ENCODE measurements at places on chromosomes 5 and 9.

DNA sequence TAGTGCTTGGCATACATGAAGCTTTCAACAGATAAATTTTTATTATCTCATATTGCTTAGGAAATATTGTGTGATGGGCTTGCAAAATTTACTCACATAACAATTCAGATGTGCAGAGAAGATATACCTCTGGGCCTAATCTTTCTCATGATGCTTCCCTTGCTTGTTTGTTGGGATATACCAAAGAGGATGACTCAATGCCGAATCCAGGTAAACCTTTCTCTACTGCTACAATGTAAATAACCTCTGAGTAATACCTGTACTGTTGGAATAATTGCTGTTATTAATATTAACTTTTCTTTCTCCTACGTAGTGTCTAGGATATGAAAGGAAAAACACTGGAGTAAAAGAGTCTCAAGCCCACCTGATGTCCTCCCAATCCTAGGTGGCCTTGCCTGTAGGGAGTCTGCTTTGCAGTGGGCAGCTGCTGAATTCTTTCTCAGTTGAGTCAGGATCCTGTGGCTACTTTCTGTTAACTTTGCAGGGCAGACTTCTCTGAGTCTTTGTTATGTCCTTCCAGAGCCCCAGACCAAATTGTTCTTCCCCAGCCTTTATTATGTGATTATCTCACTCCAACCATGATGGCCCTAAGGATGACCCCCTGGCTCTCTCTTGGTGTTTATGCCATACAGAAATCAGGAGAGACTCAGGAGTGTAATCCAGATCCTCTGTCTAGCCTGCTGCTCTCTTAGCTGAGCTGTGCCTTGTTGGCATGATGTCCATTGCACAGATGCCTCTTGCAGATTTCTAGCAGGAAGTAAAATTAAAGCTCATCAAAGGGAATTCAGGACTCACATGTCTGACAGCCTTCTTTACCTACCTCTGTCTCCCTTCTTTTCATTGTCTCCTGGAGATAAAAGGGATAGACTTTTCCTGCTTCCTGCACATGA, 208.1 kb downstream of the SNX18 start:
- no peak for DNase-seq

DNA sequence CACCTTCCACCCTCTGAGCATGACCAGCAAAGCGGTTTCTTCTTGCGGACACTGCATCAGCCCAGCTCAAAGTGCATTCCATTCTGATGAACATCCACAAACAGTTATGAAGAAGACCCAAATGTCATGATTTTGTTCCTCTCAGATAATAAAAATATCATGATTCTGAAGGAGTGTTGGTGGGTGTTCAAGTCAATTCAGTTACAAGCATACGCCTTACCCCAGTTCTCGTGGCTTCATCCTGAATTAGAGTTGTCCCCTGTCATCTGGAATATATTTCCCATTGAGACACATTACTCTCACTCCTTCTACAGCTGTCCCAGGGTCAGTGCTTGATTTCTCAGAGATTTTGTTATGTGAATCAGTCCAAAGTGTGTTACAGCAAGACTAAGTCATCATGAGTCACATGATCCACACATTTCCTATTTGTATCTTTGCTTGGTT, 325.4 kb downstream of the RFX3 start:
- no peak for DNase-seq

DNA sequence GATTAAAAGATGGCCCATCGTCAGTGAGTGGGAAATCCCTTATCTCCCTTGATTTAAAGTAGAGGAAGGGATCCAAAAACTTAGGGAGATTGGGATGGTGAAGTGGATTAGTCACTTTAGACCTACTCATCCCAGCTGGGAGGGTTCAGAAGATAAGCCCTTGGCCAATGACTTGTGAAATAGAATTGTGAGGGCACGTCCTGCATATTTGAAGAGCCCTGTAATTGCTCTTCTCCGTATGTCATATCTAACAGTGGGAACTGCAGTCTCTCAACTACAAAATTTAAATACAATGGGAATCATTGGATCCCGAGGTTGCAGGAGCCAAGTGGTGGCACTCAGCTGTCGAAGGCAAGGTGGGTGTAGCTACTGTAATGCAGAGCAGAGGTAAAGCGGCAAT, 65.4 kb upstream of the C9orf72 start:
- no peak for DNase-seq

DNA sequence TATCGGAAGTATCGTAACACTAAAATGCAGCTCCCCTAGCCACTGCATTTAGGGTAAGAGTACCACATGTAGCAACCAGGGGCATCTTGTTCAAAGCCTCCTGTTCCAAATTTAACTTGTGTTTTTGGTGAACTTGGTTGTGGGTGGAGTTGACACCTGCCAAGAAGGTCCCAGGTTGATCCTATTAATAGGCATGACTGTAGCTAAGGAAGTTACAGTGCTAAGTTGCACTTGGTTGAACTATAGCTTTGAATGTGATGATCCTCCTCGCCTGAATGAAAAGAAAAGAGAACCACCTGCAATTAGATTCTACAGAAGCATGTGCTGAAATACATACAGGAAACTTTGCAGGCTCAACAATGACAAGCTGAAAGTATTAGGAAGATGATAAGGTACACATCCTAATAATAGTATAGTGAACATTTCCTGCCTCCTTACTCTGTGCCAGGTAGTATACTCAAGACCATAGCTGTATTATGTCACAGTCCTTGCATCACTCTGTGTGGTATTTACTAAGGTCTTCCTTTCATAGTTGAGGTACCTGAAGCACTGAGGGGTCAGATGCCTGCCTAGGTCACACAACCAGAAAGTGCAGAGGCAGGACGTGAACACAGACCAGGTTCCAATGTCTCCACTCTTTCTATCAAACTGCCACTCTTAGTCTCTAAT, 64.5 kb upstream of the PIP5K1B start:
- DNase-seq, result no peak

GRCh38 chr5:159518371-159518770, 188.1 kb upstream of the IL12B start:
- DNase-seq, result no peak

- DNase-seq, result no peak
Observed at GRCh38 chr9:38689678-38690077, 30.3 kb downstream of the FAM240B start.

DNA sequence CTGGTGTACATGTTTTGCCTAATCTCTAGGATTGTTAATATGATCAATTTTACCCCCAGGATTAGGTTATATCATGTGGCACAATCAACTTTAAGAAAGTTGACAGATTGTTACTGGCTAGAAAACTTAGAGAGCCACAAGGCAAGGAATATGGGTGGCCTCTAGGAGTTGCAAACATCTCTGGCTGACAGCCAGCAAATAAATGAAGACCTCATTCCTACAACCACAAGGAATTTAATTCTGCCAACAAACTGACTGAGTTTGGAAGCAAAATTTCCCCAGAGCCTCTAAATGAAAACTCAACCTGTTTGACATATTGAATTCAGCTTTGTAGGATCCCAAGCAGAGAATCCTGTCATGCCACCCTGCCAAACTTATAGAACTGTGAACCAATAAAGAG, 196.4 kb upstream of the PTGER4 start:
- no peak for DNase-seq

DNA sequence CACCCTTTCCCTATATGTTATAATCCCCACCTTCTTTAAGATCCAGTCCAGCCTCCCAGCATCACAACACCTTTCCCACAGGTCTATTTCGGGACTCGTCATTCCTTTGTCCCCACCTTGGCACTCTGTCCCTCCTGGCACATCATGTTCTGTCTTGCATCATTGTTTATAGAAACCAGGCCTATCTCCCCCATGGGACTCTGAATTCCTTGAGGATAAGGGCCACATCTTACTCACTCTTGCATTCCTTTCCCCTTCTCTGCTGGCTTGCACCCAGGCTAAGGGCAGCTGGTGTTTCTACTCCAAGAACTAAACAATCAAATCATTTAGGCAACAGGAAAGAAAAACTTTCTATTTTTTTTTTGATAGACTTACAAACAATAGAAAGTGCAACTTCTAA, 205.7 kb downstream of the AGTPBP1 start:
- no peak for DNase-seq

DNA sequence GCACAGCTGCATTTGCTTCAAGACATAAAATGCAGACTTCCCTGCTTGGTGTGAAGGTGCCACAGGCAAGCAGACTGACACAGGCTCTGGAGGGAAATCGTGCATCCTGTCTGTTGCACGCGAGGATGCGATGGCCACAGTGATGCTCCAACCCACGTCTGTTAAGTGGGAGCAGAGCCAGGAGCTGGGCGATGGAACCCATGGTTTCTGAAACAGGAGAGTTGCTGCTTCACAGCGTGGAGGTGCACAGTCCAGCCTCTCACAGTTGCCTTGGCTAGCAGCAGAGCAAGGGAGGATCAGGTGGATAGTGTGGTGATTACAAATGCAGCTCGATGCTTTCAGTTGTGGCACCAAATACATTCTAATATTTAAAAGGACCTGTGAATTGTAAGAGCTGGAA, 108.8 kb downstream of the TENT4A start:
- no peak for DNase-seq

GRCh38 chr9:97039514-97039860, 545 bp upstream of the CTSV start:
- DNase-seq, result no peak

- peak; percentile 94 for DNase-seq
Observed at GRCh38 chr5:173853370-173854131, 34.6 kb upstream of the CPEB4 start.

DNA sequence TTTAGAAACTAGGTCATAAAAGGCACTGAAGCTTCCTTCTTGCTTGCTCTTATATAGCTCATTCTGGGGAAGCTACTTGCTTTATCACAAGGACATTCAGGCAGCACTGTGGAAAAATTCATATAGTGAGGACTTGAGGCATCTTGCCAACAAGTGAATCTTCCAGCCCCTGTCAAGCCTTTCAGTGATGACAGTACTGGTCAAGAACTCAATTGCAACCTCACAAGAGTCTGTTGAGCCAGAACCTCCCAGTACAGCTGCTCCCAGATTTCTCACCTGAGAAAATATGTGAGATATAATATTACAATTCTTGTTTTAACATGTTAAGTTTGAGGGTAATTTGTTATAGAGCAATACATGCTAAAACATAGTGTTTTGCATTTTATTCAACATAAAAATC, 2011.0 kb upstream of the NUDT12 start:
- DNase-seq, result no peak

DNA sequence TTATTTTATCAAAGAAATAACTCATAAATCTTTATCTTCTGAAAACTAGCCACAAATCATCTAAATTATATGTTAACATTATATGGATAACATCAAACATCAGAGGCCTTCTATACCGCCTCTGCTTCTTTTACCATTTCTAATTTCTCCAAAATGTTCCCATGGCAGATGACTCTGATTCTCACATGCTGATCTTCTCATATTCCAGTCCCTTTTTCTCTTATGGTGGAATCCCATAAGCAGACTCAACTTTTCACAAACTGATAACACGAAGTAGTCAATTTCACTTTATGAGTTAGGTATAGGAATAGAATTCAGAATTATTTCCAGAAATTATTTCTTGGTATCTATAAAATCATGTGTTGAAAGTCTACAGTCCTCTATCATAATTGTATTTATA, 212.3 kb downstream of the ENC1 start:
- DNase-seq, result no peak

- no peak for DNase-seq
Observed at GRCh38 chr5:6554812-6555211, 78.0 kb downstream of the NSUN2 start.
